NCI-H524 (cell line): ENCODE measurements at places on chromosomes 5 and 9.
A peak's percentile ranks its signal among the peaks of the same experiment; 100 is the strongest.

DNA sequence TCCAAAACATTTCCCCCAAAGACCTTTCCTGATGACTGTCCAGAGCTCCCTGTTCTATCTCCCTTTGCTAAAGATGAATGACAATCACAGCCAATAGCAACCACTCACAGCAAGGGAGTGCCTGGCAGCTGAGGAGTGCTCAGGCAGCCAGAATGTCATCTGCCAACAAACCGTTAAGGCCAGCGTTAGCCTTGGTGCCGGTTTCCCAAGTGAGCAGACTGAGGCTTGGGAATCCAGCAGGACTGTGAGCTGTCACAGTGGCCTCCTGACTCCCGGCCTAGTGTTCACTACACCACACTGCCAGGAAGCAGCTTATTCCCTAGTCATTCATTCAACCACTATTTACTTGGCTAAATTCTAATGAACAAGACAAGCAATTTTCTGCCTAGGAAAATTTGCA lies 24.7 kb downstream of the STK10 start:
- DNase-seq = peak; percentile 23

DNA sequence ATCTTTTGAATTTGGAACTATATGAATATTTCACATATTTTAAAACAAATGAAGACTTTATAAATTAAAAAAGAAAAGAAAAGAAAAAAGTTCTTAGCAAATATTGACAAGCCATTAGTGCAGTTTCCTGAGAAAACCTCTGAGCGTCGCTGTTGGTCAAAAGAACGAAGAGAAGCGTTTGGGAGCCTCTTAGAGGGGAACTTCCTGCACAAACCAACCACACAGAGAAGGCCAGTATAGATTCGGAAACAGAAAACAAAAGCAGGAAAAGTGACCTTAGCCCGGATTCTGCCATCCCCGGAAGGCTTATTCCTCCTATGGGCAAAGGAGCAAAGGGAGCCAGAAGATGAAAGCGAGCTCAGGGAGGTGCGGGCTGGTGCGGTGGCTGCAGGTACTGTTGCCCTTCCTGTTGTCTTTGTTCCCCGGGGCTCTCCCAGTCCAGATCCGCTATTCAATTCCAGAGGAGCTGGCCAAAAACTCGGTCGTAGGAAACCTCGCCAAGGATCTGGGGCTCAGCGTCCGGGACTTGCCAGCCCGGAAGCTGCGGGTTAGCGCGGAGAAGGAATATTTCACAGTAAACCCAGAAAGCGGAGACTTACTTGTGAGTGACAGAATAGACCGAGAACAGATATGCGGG lies at the start of gene PCDHGB2:
Gene PCDHGB2, plus strand, starts transcription at position 205 of the 637 bp plus-strand sequence. Its CDS starts 142 bp downstream, at position 347.
- DNase-seq = peak; percentile 41

GRCh38 chr9:4095484-4095883 lies 204.4 kb downstream of the GLIS3 start:
- DNase-seq = no peak

GRCh38 chr9:36780186-36780585 lies 207.5 kb downstream of the MELK start:
- DNase-seq = no peak

DNA sequence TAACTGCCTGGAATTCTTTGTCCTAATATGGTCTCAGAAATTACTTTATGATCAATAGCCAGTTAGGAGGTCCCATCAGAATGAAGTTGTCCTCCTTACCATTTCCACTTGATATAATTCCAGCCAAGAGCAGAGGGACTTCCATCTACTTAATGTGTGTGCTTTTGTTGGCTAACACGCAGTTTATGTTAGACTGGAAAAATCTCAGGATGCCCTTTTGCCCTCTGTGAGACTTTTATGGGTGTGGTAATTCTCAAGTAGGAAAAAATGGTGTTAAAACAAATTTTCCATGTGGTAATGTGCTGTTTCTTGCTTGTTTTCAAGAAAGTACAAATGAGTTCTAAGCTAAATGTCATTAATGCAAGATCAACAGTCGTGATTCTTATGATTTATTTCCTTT lies 327.1 kb downstream of the MTRR start:
- DNase-seq = no peak

DNA sequence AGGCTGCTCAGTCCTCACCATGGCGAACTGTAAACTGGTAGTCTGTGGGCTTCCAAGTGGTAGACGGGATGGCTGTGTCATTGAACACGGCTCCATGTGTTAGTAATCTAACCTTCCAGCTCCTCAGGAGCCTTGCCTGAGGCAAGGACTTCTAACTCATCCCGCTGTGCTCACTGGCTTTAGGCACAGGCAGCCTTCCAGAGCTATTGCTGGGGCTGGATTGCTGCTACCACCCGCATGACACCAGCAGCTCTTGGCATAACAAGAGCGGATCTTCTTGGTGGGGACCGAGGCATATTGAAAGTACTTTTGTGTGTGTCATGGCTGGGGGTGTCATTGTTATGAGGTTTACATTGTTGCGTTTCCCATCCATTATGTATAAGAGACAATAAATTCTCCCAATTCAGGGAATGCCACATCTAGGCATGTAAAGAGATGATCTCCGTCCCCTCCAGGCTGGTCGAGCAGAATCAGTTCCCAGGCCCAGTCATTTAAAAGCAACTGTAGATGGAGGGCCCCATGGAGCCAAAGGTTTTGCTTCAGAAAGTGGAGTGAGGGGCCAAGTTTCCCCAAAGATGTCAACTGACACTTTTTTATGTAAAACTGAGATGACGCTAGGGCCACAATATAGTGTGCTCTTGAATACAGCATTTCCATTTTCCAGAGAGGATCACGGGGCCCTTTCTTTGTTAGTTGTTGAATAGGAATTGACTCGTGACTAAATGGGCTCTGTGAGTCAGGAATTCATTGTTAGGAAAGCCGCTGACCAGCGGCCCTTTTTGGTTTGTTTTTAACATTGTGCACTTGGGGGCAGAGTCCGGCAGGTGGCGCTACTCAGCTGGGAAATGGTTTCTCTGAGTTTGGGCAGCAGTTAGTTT lies 759.5 kb downstream of the TAF11L14 start:
- peak; percentile 67 for DNase-seq

- no peak for DNase-seq
Observed at GRCh38 chr5:69167493-69167855, 524 bp downstream of the CCNB1 start.

- DNase-seq = peak; percentile 84
Observed at GRCh38 chr5:64149268-64149667, 16.4 kb upstream of the RNF180 start.

GRCh38 chr5:60453186-60453976 lies 246.6 kb downstream of the DEPDC1B start:
- no peak for DNase-seq

- DNase-seq = no peak
Observed at GRCh38 chr9:35374436-35374835, 115.5 kb upstream of the RUSC2 start.

DNA sequence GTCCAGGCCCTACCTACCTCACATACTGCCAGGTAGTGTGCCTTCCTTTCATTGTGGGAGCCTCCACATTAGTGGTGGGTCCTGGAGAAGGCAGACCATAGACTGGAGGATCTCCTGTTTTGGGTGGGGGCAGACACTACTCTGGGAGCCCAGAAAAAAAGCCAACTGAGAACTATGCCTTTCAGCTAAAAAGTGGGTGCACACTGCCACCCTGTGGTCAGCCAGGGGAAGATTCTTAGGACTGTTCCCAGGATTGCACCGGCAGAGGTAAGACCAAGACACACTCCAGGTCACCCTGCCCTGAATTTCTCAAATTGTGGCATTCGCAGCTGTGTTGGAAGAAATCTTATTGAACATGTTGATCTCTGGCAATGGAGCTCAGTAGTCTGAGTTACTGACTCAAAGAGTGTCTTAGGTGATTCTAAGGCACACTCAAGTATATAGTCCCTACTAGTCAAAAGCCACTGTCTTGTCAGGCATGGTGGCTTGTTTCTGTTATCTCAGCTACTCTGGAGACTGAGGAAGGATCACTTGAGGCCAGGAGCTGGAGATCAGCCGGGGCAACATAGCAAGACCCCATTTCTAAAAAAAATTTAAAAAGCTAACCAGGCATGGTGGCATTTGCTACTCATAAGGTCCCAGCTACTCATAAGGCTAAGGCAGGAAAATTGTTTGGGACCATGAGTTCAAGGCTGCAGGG lies 3.6 kb downstream of the SIGMAR1 start:
- peak; percentile 68 for DNase-seq

- no peak for DNase-seq
Observed at GRCh38 chr5:178350361-178351220, 118.0 kb upstream of the PHYKPL start.

GRCh38 chr9:133160742-133161546 lies 2.8 kb downstream of the GBGT1 start:
- peak; percentile 36 for DNase-seq

- DNase-seq = no peak
Observed at GRCh38 chr5:96427824-96428223, 5.2 kb downstream of the PCSK1 start.

- no peak for DNase-seq
Observed at GRCh38 chr5:102789469-102789868, 34.4 kb downstream of the PAM start.

- no peak for DNase-seq
Observed at GRCh38 chr5:124393584-124394379, 352.7 kb downstream of the ZNF608 start.

- DNase-seq = no peak
Observed at GRCh38 chr9:113514061-113514460, 50.5 kb downstream of the RGS3 start.

DNA sequence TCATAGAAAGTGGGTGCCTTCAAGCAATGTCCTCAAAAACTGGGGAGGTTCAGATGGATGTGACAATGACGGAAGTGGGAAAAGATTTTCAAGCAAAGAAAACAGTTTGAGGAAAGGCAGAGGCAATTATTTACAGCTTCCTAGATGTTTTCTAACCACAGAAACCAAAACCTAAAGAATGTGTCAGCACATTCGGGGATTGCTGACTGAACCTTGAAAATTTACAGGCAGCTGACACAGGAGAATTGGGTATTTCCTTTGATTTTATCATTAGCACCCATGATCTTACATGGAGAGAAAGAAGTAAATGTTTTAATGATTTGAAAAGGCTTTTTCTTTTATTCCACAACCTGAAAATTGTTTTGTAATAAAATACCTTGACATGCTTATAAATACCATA lies 369.0 kb downstream of the ACTL7B start:
- no peak for DNase-seq

- DNase-seq = peak; percentile 9
Observed at GRCh38 chr5:177300236-177300880, 3.2 kb downstream of the RAB24 start.

DNA sequence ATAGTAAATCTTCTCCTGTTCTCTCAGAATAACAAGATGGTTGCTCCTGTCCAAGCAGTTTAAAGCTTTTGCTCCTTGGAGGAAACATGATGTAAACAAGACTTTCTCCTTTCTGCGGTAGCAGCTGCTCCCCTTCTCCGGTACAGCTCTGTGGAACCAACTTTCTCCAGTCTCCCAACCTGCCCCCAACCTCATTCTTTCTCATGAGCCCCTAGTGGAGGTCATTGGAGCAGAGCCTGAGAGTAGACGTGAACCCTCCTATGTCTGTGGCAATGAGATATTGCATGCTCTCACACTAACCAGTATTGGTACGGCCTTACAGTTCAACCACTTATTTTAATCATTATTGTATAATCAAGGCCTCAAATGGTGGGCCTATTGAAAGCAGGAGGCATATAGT lies 483.8 kb upstream of the CDH10 start:
- no peak for DNase-seq

DNA sequence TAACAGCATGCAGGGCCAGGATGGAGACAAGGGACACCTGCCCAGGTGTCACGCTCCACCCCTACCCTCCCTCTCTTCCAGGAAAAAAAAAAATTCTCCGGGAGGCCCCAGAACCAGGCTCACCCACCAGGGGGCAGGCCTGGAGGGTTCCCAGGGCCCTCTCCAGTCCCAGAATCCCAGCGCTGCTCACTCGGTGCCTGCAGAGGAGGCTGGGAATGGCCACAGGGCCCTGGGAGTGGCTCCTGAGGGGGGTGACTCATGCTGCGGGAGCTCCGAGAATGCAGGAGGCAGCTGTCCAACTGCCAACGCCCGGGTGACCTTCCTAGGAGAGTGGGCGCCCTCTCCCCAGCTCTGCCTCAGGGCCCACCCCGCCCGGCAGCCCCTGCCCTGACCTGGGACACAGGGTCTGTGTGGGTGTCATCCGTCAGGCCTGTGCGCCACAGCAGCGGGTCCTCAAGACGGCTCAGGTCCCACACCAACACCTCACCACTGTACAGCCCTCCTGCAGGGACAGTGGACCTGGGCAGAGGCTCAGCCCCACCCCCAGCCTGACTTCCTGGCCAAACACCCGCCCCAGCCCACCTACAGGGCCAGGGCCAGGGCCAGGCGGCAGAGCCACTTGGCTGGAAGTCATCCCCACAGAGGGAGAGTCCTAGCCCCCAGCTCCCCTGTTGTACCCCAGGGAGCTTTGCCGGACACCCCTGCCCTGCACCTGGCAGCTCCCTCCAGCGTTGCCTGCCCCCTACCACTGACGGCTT lies 21.2 kb downstream of the DYNC2I2 start:
- DNase-seq = no peak

GRCh38 chr9:86230858-86231257 lies 28.6 kb downstream of the C9orf153 start:
- no peak for DNase-seq

GRCh38 chr9:78296201-78296892 lies 578 bp upstream of the PSAT1 start:
- peak; percentile 22 for DNase-seq

DNA sequence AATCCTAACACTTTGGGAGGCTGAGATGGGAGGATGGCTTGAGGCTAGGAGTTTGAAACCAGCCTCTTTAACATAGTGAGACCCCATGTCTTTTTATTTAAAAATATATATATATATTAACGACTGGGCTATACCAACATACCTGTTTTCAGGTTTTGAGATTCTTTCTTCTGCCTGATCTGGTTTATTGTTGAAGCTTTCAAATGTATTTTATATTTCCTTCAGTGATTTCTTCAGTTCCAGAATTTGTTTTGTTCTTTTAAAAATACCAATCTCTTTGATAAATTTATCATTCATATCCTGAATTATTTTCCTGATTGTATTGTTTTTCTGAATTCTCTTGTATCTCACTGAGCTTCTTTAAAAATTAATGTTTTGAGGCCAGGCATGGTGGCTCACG lies 31.2 kb downstream of the OGN start:
- DNase-seq = no peak

DNA sequence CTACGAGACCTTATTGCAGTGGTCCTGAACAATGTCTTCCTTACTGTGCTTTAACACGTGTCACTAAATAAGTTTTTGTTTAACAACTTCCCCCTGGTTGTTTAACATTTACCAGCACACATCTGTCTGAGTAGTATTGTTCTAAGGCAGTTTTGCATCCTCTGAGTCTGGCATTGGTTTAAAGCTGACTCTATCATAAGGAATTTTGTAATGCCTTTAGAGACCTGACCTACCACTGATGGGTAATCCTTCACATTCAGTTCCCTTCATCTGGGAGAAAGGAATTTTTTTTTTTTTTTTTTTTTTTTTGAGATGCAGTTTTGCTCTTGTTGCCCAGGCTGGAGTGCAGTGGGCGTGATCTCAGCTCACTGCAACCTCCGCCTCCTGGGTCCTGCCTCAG lies 20.0 kb upstream of the PCAT7 start:
- DNase-seq = no peak

- DNase-seq = peak; percentile 69
Observed at GRCh38 chr9:133148199-133149129, 15.2 kb downstream of the GBGT1 start.

- no peak for DNase-seq
Observed at GRCh38 chr9:70060148-70060882, 16.7 kb downstream of the MAMDC2 start.

- DNase-seq = no peak
Observed at GRCh38 chr5:59216841-59217240, 634.0 kb downstream of the RAB3C start.
